Nephron progenitor cell (in vitro differentiated cells): ENCODE measurements at places on chromosomes 16 and 17.

DNA sequence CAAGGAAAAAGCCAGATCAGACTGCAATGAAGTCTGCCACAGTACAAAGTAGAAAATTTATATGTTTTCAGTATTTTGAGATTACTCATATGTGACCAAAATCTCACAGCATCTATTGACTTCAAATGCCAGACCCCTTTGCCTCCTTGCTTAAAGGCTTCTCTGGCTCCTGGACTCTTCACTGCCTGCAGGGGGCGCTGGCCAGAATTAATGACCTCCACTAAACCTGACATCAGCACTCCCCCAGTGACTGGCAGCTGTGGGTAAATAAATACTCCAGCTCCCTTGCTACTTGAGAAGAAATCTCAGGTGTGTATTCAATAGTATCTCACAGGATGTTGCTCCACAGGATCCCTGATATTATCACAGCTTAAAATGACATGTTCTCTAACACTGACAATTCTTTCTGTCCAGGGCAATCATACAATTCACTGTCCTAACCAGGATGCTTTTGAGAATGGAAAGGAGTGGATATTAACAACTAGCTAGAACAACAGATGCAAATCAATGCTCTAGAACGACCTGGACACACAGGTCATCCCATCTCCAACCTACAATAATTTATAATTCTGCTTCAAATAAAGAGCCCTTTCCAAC lies 4.0 kb downstream of the BECN1 start:
- DNase-seq, result peak; percentile 77

DNA sequence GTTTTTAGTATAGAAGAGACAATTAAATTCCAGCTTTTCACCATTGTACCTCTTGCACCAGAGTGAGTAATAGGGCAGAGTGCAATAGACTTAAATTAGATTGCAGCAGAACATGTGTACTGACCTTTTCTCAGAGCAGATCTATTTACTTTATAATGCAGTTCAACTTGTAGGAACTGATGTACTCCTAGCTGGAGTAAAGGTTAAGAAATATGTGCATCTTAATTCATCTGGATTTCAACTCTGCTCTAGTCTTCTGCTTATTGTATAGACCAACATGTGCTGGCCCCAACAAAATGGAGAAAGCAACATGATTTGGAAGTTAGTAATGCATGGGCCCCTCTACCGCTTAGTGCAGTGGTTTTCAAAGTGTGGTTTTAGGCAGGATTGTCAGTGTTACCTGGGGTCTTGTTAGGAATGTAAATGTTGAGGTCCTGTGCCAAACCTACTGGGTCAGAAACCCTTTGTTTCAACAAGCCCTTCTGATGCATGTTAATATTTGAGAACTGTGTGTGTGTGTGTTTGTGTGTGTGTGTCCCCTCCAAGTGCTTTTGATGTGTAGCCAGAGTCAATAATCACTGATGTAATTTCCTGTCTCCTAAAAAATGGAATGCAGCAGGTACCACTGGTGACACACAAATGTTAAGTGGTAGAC lies 138.6 kb downstream of the TOX3 start:
- DNase-seq, result no peak

GRCh38 chr17:71494062-71494855 lies 626.6 kb upstream of the SOX9 start:
- no peak for DNase-seq

DNA sequence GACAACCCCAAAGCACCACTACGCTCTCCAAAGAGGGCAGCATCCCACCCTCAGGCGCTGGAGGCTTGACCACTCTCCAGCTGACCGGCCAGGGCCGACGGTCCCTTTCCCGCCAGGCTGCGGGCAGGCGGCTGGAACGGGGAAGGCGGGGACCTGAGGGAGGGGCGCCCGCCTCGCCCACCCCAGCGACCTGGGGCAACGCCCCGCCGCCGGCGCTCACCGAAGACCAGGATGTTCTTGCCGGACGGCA lies 431 bp downstream of the DYNC1LI2 start:
- peak; percentile 65 for DNase-seq

DNA sequence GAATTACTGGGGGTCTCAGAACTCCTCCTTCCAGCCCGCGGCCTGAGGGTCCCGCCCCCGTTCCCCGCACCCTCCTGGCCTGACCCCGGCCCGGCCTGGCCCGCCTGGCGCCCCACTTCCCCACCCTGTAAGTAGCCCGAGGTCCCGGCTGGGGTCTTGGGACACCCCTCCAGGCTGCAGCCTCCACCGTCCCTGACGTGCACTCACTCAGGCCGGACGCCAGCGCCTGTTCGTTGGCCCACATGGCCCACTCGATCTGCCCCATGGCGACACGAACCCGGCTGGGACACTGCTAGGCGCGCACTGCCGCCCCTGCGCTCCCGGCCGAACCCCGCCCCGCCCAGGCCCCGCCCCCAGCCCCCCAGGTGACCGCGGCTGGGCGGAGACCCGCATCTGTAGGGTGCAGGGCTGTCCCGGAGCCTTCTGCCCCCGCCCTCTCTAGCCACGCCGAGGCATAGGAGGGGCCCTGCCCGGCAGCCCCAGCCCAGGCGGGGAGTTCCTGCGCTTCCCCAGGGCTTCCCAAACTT lies at the start of gene CYBA:
TSS of gene CYBA (minus strand) at position 305 of the 527 bp plus-strand sequence. CDS start at position 265, 40 bp downstream.
- DNase-seq, result peak; percentile 68

- DNase-seq, result no peak
Measured at GRCh38 chr16:12971241-12971640, 69.8 kb downstream of the SHISA9 start.

DNA sequence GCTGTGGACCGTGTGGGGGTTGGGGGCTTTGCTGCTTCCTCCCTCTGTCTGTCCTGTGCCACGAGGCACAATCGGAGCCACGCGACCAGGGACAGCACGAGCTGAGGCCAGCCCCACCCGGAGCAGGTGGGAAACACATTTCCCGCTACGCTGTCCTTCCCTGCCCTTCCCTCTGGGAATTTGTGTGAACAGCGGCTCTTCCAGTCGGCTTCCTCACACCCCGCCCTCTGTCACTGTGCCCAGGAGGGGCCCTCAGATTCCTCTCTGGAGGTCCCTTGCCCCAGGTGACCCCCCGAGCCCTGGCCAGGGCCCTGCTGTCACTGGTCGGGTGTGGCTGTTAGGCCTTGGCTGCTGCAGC lies 19.6 kb downstream of the SPIRE2 start:
- no peak for DNase-seq

- no peak for DNase-seq
Measured at GRCh38 chr16:83903751-83904150, 4.8 kb downstream of the MLYCD start.

- DNase-seq, result no peak
Measured at GRCh38 chr17:65022751-65023700, 33.5 kb downstream of the GNA13 start.

DNA sequence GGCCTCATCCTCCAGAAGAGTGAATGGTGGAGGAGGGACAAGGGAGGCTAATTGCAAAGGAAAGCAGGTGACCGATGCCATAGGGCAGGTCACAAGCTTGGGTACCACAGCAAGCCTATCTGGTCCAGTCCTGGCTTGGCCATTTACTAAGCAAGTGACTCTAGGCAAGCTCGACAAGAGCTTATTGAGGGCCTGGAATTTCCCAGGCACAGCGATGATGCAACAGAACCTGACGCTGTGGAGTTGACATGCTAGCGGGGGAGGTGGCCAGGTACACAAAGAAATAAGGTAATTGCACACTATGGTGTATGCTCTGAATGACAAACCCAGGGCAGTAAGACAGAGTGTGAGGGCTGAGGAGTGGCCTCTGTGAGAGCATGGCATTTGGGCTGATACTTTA lies 98.5 kb downstream of the PGS1 start:
- no peak for DNase-seq

DNA sequence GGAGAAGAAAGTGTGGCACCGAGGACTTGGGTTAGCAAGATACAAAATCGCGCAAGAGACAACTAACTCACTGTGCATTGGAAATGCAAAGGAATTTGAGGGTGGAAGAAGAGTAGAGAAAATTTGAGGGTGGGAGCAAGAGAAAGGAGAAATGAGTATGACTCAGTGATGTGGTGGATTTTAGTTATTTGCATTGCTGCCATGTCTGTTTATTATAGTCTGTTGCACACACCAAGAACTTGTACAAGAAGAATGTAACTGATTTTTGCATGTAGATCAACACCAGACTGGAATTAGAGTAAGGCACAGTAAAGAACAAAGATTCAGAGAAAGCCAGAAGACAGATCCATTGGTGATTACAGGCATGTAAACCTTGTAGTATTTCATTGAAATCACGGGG lies 71.6 kb upstream of the SMIM36 start:
- no peak for DNase-seq

GRCh38 chr17:4944163-4944553 lies 4.1 kb downstream of the RNF167 start:
- no peak for DNase-seq

DNA sequence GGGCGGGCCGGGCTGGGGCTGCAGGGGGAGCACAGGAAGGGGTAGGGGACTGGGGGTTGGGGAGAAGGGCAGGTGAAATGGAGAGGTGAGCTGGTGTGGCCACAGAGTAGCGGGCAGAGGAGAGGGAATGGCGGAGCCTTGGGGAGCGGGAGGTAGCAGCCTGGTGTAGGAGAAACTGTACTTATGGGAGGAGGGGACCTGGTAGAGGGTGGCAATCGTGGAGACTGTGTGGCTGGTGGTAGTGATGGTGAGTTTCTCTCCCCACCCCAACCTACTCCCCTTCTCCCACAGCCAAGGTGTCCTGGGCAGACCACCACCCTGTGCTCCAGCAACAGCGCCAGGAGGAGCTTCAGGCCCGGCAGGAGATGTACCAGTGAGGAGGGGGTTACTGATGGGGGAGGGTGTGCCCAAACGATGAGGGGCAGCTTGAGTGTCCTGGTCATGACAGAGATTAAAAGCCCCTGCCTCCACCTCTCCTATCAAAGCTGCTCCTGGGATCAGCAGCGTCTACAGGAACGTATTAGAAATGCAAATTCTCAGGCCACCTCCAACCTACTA lies 831 bp downstream of the ALOX15B start:
- DNase-seq, result no peak

DNA sequence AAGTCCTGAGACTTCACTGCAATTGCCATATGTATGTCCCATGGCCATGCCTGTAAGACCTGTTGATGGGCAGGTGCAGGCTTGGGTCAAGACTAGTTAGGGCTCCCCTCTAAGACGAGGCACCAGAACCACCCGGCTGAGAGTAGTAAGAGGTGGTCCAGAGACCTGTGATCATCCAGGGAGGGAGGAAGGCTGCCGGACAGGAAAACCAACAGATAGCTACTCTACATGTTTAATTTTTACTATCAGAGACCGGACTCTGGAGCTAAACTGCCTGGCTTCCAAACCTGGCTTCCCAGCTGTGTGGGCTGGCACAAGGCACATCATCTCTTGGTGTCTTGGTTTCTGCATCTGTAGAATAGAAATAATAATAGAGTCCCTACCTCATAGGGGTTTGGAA lies 73.0 kb downstream of the ERCC4 start:
- no peak for DNase-seq

DNA sequence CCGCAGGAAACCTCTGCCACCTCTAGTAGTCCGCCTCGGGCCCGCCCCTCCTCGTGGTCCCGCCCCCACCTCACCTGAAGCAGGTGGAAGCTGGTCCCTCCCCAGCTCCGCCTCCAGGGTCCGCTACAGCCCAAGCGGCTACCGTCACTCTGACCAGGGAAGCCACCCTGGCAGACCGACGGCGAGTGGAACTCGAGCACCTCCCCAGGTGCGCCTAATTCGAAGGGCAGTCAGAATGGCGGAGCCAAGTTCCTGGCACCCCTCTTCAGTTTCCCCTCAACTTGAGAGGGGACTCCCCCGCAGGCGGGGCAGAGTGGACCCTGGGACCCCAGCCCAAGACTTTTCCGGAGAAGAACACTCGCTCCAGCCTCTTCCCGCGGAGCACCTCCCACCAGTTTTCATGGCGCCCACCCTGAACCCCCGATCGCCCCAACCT lies 507 bp downstream of the FHOD1 start:
- DNase-seq, result peak; percentile 48

GRCh38 chr17:75950421-75950820 lies 9.6 kb upstream of the FBF1 start:
- no peak for DNase-seq

DNA sequence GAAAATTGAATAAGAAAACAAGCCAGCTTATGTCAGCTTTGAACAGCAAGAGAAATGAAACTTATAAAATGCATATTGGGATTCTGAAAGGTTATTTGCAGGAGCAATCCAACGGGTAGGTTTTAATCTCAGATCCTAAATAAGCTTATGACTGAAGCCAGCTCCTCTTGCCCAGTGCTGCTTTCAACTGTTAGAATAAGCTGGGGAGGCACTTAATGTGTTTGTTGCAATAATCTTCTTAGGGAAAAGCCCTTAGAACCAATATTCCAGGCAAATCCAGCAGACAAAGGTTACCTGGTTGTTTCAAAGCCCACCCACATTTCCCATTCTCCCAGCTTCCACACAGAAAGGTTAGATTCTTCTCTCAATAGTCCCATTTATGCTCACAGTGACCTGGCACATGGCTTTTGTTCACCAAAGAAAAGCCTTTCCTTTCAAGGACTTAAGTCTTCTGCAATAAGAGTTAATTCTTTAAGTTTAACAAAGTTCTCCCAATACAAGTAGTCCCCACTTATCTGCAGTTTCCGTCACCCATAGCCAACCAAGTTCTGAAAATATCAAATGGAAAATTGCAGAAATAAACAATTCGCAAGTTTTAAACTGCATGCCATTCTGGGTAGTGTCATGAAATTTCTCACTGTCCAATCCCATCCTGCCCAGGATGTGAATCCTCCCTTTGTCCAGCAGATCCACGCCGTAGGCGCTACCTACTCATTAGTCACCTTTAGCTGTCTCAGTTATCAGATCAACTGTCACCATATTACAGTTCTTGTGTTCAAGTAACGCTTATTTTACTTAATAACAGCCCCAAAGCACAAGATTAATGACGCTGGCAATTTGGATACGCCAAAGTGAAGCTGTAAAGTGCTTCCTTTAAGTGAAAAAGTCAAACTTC lies 5.9 kb downstream of the TEX2 start:
- DNase-seq, result no peak

- no peak for DNase-seq
Measured at GRCh38 chr16:24883714-24884151, 38.0 kb downstream of the SLC5A11 start.

DNA sequence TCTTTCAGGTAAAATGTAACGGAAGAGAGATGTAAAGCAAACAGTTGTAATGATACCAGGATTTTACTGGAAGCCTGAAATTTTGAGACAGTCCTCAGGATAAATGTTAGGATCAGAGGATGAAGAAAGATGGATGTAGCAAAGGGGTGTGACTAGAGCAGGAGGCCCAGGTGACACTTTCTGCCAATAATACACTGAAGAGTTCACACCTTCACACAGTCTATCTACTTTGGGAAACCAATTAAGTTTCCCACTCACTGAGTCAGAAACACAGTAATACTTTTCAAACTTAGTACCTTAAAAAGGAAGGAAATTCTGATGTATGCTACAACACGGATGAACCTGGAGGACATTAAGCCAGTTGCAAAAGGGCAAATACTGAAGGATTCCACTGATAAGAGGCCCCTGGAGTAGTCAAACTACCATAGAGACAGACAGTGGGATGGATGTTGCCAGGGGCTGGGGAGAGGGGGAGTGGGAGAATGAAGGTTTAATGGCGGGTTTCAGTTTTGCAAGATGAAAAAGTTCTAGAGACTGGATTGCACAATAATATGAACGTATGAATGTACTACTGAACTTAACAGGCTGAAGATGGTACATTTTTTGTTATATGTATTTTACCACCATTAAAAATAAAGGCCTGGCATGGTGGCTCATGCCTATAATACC lies 62.3 kb downstream of the CYTH1 start:
- no peak for DNase-seq
